Left renal cortex interstitium (tissue), 4 donors: ENCODE measurements at places on chromosomes 6 and 20.

DNA sequence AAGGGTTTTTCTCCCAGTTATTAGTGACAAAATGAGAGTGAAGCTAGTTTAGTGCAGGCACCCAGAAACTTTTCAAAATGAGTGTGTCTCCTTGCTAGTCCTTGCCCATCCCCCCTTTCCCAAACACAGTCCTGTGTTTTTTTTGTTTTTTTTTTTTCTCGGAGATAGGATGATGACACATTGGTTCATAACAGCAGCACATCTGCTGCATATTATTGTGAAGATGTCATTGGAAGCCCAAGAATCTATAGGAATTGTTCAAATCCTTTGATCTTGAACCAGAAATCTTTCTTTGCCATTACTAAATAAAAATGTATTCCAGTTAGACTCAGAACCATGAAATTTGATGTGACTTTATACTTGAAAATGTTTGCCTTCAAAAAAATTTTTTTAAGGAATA, 162.4 kb downstream of the FRK start:
- DNase-seq = no peak

- no peak for DNase-seq
Observed at GRCh38 chr6:44275749-44276648, 5.7 kb downstream of the TMEM151B start.

DNA sequence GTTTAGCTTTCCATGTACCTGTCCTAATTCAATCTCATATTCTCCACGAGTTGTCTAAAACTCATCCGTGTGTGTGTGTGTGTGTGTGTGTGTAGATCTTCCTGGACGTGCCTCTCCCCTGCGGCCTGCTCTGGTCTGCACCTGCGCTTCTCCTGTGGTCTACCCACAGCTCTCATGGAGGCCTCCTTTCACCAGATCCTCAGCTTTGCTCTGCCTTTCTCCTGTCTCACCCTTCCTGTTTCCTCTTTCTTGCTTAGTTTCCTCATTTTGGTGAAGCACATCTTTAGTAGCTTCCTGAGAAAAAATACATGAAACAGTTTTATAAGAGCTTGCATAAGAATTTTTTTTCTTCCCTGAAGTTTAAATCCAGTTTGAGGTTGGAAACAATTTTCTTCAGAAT, 18.1 kb downstream of the SLX4IP start:
- DNase-seq = no peak

DNA sequence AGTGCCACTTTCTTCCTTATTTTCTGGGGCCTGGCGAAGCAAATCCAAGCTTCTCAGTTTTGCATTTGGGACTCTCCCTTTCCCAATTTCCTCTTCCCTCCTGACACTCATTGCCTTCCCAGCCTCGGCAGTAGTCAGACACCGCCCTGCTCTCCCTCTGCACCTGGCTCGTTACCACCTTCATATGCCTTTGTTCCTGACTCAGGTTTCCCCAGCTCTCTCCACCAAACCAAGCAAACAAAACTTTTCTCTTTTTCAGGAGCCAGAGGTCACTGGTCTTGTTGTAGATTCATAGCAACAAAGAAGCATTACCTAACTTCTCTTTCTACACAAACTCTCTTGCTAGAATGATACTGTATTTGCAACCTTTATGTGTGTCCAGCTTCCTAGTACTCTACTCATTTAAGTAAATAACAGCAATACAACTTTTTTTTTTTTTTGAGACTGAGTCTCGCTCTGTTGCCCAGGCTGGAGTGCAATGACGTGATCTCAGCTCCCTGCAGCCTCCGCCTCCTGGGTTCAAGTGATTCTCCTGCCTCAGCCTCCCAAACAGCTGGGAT, 9.0 kb upstream of the ZC3H12D start:
- DNase-seq = no peak

DNA sequence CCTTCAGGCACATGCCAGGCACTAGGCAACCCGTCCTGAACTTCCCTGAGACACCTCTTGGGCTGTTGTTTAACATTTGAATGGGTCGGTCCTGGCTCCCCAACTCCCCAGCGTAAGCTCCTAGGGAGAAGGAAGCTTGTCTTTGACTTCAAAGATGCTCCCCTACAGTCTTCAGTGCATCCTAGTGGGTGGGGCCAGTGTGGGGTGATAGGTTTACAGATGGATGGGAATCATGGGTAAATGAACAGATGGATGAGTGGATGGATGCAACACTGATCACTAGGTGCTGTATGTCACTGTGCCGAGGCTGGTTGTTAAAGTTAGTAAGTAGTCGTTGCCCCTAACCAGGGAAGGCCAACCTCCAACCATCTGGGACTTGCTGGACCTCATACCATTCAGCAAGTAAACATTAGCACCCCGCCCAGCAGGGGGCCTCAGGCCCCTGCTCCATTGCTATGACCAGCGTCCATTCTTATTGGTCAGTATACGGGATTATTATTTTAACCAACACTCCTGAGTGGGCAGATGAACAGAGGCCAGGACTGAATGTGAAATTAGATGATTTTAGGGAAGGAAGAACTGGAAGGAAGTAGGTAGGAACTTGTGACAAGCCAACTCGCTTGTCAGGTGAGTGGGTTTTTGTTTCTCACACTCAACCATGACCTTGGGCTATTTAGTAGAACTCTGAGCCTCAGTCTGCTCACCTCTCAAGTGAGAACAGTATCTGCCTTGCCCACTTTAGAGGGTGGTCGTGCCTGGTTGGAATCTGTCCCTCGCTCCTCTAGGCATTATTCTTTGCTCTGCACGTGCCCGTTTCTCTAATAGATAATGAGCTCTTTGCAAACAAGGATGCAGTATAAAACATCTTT, 82.9 kb upstream of the FOXP4 start:
- DNase-seq = no peak

DNA sequence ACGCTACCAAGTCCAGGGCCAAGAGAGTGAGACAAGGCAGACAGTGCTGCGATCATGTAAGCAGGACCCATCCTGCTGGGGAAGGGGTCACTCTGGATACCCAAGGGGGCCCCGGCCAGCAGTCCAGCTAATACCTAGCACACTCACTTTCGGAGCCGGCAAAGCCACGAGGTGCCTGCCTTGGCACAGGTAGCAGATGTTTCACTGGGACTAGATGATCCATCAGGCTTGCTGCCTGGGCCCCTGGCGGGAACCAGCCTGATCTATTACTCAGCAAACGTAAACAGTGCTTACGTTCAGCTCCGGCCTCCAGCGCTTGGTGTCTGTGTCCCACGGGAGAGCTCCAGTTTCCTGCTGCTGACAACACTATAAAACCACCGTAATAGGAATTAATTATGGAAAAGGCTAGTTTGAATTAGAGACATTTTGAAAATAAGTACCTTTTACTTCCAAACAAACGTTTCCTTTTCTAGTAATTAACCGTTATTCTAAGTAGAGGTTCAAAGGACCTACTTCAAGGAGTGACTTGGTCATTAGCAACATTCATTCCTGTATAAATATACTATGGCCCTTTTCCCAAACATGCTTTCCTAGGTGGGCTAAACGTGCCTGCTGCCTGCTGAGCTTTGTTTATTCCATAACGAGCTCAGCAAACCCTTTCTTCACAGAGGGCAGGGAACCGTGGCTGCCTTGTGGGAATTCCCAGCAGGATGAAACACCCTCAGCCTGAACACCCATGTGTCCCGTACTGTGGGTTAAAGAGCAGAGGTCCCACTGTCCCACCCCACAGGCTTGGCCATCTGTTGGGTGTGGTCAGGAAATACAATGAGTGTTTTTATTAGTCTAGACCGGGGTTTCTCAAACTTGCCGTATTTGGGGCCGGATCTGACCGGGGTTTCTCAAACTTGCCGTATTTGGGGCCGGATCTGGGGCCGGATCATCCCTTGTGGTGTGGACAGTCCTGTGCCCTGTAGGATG, 18.4 kb downstream of the SLC22A23 start:
- DNase-seq = no peak

GRCh38 chr6:127576874-127577273, at the start of gene C6orf58:
C6orf58 (plus strand) TSS chr6:127577174; CDS start chr6:127577186, 12 bp downstream.
- DNase-seq = no peak

GRCh38 chr20:35129647-35130069, 17.5 kb downstream of the EDEM2 start:
- no peak for DNase-seq

DNA sequence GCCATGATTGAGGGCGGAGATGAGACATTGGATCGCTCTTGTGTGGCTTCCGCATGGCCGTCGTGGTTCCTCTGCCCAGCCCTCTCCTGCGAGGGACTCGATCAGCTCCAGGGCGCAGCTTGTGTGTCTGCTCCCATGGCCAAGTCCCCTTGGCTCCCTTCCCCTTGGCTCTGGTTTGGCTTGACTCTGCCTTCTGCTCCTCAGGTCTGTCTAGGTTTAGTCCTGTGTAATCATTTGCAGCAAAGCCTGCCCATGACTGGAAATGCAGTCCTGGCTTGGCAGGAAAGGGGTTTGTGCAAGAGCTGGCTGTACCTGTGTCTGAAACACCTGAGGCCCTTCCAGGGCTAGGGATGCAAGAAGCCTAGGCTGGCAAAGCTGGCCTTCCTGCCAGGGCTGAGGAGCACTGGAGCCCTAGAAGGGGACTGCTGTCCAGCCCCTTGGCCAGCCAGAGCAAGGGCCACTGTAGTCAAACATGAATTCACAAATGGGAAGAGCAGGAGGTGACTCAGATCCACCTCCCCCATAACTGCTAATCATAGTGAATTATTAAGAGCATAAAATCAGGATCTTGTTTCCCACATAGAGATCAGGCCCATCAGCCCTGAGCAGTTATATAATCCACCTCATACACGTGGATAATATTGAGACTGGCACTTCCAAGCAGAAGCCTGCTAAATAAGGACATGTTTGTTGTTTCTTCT, 196.8 kb downstream of the FARS2 start:
- DNase-seq = no peak

GRCh38 chr20:40868551-40869217, 159.9 kb upstream of the TOP1 start:
- no peak for DNase-seq
